ENCODE measurements at places on chromosomes 4 and X.

DNA sequence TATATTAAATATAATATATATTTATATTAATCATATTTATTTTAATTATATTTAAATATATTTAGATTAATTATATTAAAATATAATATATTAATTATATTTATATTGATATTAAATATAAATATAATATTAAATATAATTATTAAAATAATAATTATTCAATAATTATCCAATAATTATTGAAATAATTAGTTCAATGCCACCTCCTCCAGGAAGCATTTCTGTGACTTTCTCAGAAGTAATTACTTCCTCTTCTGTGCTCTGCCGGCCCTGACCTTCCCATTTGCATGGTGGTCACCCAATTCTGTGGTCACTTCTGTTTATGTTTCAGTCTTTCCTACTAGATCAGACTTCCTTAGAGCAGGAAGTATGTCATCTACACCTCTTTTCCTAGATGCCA, 45.8 kb downstream of the EVC2 start:
- no peak for DNase-seq

DNA sequence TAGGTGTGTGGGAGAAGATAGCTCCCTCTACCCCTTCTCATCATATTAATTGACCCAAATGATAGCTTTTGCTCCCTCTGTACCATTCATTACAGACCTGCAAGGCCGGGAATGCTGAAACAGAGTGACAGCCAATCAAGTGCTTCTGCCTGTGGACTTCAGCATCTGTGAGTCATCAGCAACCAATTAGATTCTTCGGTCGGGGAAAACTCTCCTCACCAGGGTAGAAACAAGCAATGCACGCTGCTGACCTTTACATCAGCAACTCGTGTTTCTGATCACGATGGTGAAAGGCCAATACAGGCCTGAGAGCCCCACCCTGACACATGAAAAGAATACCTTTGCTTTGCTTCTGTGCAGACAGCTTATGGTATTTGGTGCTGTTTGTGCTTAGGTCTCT, 347.2 kb upstream of the DDX53 start:
- DNase-seq, result peak; percentile 10

- no peak for DNase-seq
These were observed 349.5 kb downstream of the ZIC3 start for GRCh38 chrX:137915466-137915865.

- no peak for DNase-seq
These were observed 13.3 kb downstream of the NCAPG start for GRCh38 chr4:17823871-17824669.

DNA sequence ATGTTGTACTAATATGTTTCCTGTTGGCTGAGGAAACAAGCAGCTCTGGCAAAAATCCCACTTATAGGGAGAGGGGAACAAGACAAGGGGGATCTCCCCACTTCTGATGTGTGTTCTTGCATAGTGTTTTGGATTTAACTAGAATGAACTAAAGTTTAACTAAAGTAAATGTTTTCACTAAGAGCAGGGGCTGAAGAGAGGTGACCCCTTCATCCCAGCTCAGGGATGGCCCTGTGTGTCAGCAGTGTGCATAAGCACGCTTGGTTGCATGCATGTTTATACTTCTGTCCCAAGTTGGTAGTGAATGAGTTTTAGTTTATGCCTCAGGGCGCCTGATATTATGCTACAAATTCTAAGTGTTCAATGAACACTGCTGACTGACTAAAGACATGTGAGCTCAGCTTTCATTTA, 169.4 kb downstream of the MGST2 start:
- DNase-seq, result peak; percentile 9

GRCh38 chr4:118360106-118360505, 7.3 kb upstream of the PRSS12 start:
- no peak for DNase-seq

GRCh38 chr4:121653214-121653613, 43.6 kb downstream of the ANXA5 start:
- DNase-seq, result no peak

DNA sequence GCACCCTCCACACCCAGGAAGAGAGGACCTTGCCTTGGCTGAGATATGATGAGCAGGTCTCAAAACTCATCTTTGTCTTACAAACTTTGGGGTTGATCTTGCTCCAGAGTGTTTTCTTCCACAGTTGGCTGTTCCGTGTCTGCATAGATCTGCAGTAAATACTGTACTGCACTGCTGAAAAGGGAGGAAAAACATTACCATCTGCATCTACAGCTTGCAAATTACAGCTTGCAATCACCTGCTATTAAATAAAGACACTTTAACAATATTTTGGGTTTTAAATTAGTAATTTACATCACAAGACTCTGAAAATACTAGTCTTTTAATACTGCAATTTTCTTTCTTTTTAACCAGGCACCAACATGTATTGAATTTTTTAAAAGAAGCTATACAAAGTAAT, 499.5 kb downstream of the STIM2 start:
- no peak for DNase-seq

- no peak for DNase-seq
These were observed 44.4 kb downstream of the FIP1L1 start for GRCh38 chr4:53421791-53422190.

All from adipocyte (in vitro differentiated cells).